ENCODE measurements at places on chromosomes 2 and 18.
A peak's percentile ranks its signal among the peaks of the same experiment; 100 is the strongest.

DNA sequence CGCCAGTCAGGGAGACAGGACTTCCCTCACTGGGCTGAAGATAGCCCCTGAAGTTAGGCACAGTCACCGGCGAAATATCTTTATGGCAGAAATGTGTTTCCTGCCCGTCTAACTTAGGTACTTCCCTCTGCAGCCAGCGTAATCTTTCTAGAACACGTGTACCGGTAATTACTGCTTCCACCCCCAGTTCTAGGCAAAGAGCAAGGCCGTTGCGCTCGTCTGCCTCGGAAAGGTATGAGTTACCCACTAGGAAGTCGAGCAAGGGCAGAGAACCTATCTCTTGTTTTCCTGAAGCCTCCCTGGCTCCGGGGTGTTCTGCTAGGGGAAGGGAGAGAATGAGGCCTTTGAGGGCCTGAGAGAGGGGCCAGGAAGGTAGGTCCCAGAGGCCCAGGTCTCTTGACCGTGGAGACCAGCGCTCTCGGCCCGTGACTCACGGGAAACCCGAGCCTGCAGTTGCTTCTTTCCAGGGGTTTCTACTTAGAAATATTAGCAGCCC is 70.0 kb downstream of the TWSG1 start:
- DNase-seq = no peak

DNA sequence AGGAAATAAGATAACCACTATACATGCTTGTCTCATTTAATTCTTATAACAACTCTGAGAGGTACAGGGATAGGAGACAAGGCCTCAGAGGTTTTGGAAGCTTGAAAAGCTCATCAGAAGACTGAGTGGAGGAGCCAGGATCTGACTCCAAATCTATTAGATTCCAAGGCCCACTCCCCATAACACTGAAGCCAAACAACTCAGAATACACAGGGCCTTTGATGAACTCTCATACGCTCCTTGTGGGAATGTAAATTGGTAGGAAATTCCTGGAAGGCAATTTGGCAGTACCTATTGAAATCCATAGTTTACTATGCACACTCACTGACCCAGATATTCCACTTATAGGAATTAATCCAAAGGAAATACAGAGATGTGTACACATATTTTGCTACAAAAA is 27.9 kb downstream of the WIPF1 start:
- DNase-seq = no peak

DNA sequence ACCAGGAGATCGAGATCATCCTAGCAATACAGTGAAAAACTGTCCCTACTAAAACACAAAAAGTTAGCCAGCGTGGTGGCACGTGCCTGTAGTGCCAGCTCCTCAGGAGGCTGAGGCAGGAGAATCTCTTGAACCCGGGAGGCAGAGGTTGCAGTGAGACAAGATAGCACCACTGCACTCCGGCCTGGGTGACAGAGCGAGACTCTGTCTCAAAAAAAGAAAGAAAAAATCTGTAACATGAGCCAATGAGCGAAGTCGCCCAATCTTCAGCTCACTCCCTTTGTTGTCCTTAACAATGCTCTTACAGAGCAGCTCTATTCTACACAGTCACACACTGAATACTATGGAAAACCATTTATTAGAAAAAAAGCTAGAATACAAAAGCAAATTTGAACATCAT is 22.0 kb downstream of the FAM98A start:
- no peak for DNase-seq

- peak; percentile 43 for DNase-seq
Observed at GRCh38 chr18:23828426-23828825, 139.2 kb downstream of the LAMA3 start.

GRCh38 chr18:2636126-2636631 is 19.3 kb upstream of the SMCHD1 start:
- DNase-seq = no peak

- peak; percentile 47 for DNase-seq
Observed at GRCh38 chr2:73291093-73291460, 2.3 kb downstream of the EGR4 start.

DNA sequence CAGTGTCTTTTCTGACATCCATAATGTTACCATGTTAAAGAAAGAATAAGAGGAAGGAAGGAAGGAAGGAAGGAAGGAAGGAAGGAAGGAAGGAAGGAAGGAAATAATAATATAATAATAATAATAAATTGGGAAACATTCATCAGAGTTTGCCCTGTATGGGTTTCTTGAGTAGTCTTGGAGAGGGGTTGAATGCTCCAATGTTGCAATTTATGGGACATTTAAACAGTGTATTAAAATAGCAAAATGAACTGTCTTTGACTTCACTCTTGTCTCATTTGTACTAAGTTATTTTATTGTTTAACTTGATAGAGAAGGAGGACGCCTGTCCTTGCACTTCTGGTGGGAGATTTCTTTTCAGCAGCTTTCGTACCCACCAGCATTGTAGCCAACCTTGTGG is 277.7 kb downstream of the RNF144A start:
- DNase-seq = no peak

DNA sequence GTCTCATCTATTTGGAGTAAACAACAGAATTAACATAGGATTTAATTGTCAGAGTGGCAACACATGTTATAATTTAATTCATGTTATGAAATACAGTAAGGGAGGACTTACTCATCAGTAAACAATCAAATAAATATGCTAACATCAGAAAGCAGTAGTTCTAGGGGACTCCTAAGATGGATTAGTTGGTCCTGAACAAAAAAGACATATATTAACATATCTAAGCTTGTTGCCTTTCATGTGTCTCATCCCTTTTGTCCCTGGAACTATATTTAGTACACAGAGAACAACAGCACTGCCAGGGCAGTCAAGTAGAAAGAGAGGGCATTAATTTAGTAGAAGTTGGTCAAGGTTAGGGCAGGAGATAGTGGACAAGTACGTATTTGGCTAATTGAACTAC is 117.8 kb upstream of the FZD5 start:
- no peak for DNase-seq

DNA sequence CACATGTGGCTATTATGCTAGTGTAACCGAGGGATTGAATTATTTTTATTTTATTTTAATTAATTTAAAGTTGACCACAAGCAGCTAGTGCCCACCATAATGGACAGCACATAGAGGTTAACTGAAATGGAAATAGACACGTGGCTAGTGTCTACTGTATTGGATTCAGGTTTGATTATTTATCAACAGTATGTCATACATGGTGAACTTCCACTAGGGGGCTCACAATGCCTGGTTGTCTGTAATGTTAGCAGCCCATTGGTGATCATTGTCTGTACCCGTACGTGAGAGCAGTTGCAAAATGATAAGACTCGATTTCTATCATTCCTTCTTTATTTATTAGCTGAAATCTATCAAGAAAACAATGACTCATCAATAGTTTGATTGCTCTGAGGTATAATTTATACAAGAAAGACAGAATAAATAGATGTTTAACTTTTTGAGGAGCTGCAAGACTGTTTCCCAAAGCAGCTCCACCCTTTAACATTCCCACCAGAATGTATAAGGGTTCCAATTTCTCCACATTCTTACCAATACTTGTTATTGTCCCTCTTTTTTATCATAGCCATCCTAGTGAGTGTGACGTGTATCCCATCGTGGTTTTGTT is 76.5 kb downstream of the CYBRD1 start:
- DNase-seq = peak; percentile 40

DNA sequence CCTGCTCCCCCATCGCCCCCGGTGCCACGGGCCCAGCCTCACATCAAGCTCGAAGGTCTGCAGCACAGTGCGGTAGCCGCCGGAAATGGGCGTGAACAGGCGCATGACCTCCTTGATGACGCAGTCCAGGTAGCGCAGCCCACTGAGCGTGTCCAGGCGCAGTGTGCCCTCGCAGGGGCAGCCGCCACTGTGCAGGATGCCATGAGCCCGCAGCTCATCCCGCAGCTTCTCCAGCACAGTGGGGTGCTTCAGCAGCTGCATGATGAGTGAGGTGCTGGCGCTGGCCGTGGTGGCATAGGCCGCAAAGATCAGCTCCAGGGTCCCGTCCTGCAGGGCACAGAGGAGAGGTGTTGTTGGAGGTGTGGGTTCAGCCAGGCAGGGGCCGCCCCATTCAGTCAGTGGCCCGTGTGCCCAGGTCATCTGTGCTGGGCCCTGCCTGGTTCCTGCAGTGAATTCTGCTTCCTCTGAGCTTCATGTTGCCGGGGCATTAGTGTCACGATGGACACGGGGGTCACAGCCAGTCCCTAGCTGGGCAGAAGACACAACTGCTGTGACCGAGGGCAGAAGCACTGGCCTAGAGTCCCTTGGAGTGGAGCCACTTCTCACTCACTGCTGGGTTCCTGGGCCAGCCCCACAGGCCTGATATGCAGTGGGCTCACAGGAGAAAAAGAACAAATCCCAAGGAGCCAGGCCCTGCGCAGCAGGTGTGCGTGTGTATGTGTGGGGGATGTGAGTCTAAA is 14.5 kb downstream of the CYP26B1 start:
- no peak for DNase-seq

- no peak for DNase-seq
Observed at GRCh38 chr2:47654790-47655562, 128.0 kb upstream of the MSH6 start.

DNA sequence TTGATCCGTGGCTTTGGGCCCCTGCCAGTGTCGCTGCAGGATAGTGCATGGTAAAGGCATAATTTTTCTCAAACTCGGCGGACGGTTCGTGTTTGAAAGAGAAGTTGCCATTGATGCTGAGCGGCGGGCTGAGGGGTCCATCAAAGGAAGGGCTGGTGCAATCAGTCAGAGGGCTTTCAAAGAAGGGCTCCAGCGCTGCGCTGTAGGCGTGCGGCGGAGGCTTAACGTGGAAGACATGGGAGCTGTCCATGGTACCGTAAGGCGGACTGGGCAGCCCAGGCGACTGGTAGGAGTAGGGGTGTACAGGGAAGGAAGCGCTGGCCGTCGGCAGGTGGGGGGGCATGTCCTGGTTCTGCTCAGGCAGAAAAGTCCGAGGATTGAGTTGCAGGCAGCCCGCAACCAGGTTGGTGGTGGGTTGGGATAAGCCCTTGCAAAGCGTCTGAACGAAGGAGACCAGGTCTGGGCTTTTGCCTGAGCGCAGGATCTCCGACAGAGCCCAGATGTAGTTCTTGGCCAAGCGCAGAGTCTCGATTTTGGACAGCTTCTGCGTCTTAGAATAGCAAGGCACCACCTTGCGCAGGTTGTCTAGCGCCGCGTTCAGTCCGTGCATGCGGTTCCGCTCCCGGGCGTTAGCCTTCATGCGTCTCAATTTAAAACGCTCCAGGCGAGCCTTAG is 2.3 kb downstream of the NEUROD1 start:
- DNase-seq = peak; percentile 39

GRCh38 chr2:23988371-23988770 is 21.5 kb upstream of the MFSD2B start:
- no peak for DNase-seq
